RPMI8226 (cell line): ENCODE measurements at places on chromosomes 5 and 9.

- no peak for DNase-seq
Observed at GRCh38 chr9:106441283-106441682, 421.7 kb upstream of the ZNF462 start.

- DNase-seq, result no peak
Observed at GRCh38 chr9:99605016-99605743, 216.5 kb upstream of the NR4A3 start.

DNA sequence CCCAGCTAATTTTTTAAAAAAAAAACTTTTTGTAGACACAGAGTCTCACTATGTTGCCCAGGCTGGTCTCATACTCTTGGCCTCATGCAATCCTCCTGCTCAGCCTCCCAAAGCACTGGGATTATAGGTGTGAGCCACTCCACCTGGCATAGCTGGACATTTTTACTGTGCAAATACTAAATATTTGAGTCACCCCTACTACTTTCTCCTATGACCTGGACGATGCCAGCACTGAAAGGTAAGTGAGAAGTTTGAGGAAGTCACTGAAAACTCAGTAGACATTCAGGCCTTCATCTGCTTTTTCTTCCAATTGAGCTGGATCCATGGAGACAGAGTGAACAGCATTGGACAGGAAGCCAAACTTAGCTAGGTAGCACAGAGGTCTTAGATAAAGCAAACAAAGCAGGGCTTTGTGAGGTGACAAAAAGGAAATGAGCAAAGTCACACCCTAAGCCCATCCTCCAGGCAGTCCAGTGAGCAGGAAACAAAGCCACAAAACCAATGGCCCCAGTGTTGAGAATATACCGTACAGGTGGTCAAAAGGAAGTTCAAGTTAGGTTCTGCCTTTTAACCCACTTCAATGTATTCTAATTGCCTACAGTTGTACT lies 192.6 kb upstream of the RASA1 start:
- peak; percentile 86 for DNase-seq

GRCh38 chr9:119289740-119290433 lies 79.3 kb downstream of the BRINP1 start:
- DNase-seq, result peak; percentile 55

GRCh38 chr5:10246761-10247160 lies 2.9 kb downstream of the ATPSCKMT start:
- no peak for DNase-seq

- no peak for DNase-seq
Observed at GRCh38 chr5:157203417-157203816, 22.8 kb downstream of the ITK start.

- DNase-seq, result no peak
Observed at GRCh38 chr5:7446913-7447312, 51.0 kb downstream of the ADCY2 start.

DNA sequence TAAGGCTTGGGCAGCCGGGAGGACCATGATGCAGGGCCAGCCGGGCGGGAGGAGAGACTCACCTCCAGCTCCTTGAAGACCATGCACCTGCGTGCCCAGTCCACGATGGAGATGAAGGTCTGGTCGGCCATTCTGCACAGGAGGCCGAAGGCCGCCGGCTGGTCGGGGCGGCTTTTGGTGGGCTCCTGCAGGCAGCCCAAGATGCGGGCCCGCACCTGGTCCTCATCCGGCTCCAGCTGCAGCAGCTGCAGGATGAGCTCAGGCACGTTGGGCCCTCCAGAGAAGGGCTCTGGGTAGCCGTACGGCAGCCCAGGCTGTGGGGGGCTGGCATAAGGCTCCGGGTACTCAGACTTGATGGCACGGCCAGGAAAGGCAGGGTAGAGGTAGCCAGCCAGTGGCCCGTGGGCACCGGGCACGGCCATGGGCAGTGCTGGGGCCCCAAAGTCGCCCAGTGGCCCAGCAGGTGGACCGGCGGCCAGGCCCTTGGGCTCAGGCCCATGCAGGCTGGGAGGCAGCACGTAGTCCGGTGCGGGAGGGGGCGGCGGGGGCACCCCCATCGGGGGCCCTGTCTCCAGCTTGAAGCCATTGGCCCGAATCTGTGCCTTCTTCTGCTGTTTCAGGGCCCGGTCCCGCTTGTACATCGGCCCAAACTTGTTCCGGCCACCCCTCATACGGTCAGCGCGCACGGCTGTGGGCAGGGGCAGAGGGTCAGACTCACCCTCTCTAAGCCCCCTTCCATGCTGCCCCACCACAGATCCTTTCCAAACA lies 7.0 kb downstream of the NR5A1 start:
- no peak for DNase-seq

DNA sequence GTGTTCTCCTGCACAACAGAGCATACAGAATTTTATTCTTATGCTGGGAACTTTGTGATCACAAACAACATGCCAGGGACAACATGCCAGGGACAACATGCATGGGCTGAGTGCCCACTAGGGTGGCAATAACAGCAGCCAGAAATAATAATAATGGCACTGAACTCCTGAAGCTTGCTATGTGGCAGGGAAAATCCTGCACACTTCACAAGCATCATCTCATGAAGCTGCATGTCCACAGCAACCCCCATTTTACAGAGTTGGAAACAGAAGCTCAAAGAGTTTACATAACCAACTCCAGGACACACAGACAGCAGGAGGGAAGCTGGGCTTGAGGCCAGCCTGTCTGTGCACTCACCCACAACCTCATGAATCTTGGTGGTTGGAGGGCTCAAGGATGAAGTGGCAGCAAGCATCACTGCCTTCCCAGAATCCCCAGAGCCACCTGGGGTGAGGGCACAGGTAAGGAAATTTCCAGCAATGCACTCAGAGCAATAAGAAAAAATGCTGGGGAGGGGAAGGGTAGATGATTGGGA lies 111.4 kb downstream of the GABBR2 start:
- no peak for DNase-seq

DNA sequence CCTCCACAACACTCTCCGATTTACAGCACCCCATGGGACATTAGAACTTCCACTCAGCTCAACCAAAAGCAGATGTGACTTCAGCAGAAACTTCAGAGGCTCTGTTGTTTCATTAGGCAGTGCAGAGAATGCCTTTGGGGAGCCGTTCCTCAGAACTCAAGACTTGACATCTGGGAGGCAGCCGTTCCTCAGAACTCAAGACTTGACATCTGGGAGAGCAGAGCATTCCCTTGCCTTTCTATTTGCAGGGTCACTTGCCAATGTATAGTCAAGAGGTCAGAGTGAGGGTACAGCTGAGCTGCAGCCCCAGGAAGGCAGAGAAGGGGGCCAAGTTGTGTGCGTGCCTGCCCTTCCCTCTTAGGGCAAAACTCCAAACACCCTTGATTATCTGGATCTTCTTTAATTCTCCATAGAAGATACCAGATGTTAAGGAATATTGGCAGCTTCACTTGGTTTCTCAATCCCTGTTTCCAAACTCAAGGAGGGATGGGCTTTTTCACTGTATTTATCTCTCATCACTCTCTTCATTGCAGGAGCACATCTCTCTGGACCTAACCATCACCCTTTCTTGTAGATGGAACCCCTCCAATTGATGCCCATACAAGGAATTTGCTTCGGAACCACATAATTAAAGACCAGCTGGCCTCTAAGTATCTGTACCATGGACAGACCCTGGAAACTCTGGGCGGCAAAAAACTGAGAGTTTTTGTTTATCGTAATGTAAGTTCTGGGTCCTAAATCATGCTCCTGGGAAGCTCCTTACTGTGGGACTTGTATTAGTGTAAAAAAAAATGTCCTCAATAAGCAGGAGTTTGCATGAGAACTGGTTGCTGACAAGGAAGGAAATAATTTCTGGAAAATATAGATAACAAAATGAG lies 25.6 kb downstream of the TGFBI start:
- DNase-seq, result no peak

GRCh38 chr5:77086689-77087483 lies at the start of gene ZBED3:
TSS of gene ZBED3 (minus strand) at chr5:77087285. CDS start at chr5:77077878, 9,407 bp downstream.
- DNase-seq, result peak; percentile 74

DNA sequence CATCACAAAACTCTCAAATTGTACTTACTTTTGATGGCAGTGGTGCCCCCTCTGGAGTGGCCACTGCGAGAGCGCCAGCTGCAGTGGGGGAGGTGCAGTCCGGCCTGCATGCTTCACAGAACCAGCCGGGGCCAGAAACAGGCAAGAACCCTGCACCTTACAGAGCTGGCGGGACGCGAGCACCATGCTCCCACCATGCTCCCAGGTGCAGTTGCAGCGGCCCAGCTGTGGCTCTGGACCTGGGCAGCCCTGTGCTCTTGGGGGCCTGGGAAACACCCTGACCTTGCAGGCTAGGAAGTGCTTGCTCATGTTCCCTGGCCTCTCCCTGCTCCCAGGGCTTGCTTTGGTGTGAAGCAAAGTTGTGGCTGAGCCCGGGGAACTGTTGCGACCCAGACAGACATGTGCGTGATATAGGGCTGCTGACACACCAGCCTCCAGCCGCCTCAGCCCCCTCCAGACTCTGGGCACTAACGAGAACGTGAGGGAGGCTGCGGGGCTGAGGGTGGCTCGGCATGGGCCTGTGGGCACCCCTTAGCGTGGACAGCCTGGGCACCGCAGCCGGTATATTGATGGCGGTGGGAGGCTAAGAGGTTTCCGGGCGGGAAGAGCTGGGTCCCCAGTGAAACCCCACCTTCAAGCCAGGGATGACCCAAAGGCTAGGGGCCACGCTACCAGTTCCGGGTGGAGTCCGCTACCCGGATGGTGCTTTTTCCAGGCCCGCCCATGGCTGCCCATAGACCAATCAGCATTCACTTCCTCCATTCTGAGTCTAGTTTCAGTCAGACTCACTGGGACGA lies 1809.9 kb upstream of the ACO1 start:
- no peak for DNase-seq

- no peak for DNase-seq
Observed at GRCh38 chr9:7402334-7403027, 397.1 kb downstream of the DMAC1 start.

DNA sequence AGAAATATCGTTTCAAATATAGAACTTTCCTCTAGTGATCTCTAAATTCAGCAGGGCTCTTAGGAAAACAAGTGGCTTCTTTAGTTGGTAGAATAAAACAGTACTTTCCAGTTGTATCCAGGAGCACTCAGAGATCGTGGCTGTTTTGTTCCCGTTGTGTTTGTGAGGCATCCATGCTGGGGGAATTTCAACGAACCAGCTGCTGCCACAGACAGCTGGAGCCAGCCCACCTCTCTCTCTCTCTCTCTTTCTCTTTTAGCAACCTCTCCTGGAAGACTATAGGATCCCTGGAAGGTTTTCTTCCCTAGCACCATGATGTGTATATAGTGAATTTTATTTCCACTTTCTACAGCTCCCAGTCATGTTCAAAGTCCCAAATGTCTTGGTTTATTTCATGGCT lies 1116.0 kb upstream of the SEMA6A start:
- no peak for DNase-seq

GRCh38 chr5:5505815-5506214 lies 83.3 kb downstream of the ICE1 start:
- no peak for DNase-seq

DNA sequence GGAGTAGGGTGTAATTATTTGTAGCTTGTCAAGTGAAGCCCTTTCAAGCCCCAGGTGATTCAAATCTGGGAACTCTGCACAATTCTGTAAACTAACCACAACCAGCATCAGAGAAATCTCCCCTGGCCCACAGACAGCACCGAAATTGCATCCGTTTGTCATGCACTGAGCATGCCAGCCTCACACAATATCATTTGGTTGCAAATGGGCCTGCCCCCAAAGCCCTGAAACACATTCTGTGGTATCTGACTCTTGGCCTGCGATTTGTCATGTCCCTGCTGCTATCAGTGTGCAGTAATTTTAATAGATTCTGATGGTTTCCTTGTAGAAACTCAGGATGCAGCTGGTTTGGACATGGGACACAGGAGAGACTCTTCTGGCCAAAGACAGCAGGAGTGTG lies 35.3 kb downstream of the SNX24 start:
- DNase-seq, result no peak

DNA sequence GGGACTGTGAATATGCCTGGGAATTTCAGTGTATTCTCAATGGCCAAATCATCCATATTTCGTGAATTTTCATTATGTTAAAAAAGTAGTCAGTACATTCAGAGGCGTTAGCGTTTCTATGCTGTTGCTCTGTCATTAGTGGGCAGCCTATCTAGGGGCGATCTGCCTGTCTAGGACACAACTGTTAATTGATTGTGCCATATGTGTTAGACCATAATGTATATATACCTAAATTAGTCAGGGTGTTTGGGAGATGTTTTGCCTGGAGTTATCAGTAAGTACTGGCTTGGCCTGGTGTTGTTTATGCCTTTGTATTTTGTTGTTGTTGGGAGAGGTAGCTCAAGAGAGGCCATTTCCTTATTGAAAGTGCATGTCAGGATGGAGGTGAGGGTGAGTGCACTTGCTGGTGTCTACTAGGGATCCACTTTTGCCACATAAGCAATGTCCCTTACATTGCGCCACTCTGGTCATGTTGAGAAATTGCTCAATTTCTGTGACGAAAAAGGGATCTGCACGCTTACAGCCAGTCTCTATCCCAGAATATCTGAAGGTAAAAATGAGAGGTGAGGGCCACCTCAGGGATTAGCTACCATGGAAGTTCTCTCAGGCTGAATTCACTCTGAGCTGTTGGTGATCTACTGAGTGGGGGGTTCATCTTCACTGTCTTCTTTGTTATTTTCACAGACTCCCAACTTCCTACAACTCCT lies 123.3 kb downstream of the ST8SIA4 start:
- peak; percentile 80 for DNase-seq

GRCh38 chr5:100667161-100667630 lies 132.0 kb downstream of the FAM174A start:
- no peak for DNase-seq
